ENCODE measurements at places on chromosomes 16 and 17.

GRCh38 chr16:72094266-72094610, 591 bp downstream of the DHX38 start:
- DNase-seq = peak; percentile 39

- DNase-seq = no peak
Measured at GRCh38 chr17:27477050-27477888, 21.0 kb downstream of the KSR1 start.

DNA sequence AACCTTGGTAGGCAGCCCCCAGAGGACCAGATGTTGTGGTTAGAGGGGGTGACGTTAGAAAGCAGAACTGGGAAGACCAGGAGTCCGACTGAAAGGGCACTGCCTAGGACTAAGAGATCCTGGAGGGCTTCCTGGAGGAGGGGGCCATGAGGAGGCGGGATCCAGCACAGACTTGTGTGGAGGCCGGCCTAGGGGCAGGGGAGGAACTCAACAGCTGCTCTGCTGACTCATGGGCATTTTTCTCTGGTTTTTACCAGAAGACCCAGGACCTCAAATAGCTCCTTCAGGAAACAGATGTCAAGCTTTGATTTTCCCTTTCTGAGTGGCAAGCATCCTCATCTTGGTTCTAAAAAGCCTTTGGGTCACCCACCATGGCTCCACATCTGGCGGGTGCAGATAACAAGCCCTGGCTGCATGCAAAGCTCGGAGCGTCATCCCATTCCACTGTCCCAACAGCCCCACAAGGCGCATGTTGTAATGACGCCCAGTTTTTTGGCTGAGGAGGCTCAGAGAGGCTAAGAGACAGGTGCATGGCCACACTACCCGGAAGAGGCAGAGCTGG, 29.0 kb downstream of the IL21R start:
- DNase-seq = peak; percentile 46

DNA sequence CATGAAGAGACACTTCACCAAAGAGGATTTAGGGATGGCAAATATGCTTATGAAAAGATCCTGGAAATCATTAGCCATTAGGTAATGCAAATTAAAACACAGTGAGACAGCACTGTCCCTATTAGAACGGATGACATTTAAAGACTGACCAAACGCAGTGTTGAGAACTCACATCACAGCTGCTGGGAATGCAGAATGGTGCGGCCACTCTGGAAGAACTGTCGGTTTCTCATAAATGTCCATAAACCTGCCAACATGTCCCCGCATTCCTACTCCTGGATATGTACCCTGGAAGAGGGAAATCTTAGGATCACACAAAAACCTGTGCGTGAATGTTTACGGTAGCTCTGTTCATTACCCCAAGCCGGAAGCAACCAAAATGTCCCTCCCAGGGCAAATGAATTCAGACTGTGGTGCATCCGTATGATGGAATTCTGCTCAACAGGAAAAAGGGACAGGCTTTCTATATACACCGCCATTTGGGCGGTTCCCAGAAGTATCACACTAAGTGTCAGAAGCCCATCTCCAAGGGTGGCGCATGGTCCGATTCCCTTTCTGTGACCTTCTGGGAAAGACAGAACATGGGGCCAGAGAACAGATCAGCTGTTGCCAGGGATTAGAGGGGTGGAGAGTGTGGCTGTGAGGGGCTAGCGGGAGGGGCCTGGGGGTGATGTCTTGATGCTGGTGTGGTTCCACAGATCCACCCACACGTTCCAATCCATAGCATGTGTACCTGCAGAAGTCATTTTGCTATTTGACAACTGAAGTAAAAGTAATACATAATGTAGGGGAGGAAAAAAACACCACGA, 197.2 kb upstream of the CHMP6 start:
- DNase-seq = no peak

GRCh38 chr16:19776147-19776546, 58.1 kb downstream of the IQCK start:
- no peak for DNase-seq

GRCh38 chr17:73384926-73385325, 73.1 kb upstream of the CDC42EP4 start:
- DNase-seq = no peak

DNA sequence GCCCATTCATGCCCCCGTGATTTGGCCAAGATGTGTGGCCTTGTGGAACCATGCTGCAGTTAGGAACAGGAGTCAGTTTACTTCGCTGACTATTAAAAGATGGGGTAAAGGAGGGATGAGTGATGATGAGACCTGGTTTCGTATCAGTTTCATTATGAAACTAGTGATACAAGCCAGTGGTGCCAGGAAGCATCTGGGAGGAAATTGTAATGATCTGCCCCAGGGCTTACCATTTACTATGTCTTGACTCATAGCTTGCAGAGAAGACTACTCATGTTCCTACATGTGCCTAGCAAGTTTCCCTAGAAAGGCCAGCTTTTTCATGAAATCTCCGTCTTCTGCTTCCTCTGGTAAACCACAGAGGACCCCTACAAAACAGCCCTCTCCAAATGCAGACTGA, 23.2 kb downstream of the CDH3 start:
- peak; percentile 77 for DNase-seq

DNA sequence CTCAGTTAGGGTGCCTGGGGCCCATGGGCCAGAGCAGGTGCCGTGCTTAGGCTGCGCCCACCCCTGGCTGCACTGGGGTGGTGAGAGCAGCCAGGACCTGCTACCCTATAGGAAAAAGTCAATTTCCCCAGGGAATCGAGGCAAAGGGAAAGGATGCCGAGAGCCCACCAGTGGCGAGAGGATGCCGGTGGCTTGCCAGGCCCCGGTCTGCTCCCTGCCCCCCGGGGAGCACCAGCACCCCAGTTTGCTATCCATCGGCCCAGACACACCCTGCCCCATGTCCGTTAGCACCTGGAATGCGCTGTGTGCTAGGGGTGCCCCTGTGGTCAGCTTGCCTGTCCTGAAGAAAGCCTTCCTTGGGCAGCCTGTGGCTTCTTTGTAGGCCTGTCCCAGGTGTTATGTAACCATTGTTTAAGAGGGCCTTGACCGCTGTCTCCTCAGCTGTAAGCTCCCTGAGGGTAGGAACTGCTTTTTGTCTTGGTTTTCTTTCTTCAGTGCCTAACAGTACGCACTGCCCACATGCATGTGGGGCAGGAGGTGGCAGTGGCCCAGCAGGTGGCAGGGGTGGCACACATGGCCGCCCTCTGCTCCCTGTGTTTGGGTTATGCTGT, 40.8 kb downstream of the NT5M start:
- no peak for DNase-seq

DNA sequence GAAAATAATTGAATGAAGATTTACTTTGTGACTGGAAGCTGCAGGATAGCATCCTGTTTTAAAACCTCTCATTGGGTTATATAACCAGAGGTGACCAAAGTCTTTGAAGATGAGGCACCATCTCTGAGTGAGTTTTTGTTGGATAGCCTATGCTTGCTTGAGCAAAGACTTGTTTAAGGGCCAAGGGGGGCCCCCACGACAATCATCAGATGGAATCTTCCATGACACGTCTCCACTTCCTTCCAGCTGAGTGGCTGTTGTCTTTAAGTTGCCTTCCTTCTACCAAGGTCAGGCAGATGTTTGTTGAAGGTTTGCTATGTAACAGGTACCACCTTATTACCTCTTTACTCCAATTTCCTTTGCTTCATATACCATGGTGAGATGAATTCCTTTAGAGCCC, 188.8 kb downstream of the PRKCA start:
- DNase-seq = peak; percentile 76

DNA sequence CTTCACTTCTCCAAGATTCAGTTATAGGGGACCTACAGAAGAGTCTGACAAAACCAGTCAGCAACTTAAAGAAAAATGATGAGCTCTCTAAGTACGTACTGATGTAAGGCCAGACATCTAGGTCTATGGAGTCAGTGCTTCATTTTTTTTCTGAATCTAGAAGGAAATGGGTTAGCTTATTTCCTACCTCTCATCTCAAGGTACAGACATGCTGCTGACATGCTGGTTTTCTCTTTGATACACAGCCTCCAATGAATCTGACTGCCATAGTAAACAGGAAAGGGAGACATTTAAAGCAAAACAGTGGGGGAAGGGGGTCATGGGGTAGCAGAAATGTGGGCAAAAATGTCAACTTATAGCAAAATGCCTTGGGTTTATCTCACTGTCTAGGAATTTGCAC, 16.4 kb downstream of the CDR2 start:
- DNase-seq = no peak

DNA sequence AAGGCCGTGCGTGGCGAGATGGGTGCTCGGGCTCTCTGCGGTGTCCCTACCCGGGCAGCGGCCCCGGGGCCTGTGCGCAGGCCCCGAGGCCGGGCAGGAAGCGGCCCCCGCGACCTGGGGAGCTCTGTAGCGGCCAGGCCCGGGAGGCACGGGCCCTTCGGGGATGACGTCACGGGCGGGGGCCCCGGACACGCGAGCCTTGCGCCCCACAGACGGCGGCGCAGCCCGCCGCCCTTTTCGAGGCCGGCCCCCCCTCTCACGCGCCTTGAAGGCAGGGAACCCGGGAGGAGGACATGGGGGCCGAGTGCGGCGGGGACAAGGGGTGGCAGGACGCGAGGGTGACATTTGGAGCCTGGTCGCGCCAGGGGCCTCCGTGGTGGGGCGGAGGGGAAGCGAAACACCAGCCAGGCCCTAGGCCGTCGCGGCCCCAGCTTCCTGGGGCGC, 1.1 kb downstream of the RAI1 start:
- peak; percentile 60 for DNase-seq

GRCh38 chr17:37744961-37745800, at the start of gene HNF1B:
TSS of gene HNF1B (minus strand) at chr17:37745059. CDS start at chr17:37744884, 175 bp downstream.
- DNase-seq = peak; percentile 53

GRCh38 chr17:235831-236640, 54.6 kb upstream of the DOC2B start:
- no peak for DNase-seq

DNA sequence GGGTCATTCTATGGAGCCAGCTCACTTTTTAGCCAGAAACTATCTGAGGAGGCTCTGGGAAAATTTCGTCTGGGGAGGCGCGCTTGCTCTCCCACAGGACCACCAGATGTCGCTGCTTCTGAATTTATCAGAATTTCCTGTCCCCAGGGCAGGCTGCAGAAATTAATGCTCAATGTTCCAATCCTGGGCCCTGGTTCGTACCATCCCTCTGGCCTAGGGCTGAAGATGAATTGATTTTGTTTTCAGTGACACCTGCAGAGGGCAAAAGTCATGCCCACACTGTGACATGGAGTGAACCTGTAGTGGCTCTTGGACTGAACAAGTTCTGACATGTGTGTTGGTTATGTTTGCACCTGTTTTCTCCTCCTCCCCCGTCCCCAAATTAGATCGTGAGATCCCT, 482.6 kb downstream of the NPIPA7 start:
- DNase-seq = peak; percentile 73

GRCh38 chr17:50931144-50931908, 65.2 kb upstream of the TOB1 start:
- peak; percentile 48 for DNase-seq

- DNase-seq = no peak
Measured at GRCh38 chr17:3838206-3838605, 7.8 kb downstream of the NCBP3 start.

GRCh38 chr16:55040366-55041086, 109.9 kb downstream of the IRX5 start:
- no peak for DNase-seq

DNA sequence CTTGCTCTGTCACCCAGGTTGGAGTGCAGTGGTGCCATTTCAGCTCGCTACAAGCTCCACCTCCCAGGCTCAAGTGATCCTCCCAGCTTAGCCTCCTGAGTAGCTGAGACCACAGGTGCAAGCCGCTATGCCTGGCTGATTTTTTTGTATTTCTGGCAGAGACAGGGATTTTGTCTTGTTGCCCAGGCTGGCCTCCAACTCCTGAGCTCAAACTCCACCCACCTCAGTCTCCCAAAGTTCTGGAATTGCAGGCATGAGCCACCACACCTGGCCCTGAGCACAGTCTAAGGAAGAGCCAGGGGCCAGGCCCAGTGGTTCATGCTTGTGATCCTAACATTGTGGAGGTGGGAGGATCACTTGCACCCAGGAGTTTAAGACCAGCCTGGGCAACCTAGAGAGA, 21.8 kb upstream of the BCO1 start:
- no peak for DNase-seq

DNA sequence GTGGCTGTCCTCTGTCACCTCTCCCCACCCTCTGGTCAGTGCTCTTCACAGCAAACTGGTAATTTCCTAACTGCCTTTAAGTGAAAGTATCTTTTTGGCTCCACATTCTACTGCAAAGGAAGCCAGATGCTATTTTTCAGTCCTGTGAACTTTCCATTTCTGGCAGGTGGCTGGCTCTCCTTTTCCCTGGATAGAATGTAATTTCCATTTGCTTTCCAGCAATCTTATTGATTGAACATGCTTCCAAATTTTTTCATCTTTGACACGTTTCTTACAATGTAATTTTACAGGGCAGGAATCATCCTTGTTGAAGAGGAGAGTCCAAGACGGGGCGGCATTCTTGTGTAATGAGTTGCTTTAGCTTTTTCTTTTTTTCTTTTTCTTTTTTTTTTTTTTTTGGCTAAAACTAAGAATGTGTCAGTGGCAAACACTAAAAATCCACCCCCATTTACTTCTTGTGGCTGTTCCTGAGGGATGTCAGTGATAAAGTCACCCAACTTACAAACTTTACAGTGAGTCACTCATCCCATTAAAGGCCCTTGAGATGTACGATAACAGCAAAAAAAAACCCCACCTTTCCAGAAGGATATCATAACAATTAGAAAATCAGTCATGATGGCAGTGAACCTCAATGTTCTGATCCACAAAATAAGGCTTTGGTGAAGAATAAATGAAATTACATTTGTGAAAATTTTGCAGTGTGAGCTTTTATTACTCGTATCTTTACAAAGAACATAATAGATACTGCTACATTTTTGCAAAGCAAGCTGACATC, 29.4 kb upstream of the PRKCA start:
- DNase-seq = no peak

DNA sequence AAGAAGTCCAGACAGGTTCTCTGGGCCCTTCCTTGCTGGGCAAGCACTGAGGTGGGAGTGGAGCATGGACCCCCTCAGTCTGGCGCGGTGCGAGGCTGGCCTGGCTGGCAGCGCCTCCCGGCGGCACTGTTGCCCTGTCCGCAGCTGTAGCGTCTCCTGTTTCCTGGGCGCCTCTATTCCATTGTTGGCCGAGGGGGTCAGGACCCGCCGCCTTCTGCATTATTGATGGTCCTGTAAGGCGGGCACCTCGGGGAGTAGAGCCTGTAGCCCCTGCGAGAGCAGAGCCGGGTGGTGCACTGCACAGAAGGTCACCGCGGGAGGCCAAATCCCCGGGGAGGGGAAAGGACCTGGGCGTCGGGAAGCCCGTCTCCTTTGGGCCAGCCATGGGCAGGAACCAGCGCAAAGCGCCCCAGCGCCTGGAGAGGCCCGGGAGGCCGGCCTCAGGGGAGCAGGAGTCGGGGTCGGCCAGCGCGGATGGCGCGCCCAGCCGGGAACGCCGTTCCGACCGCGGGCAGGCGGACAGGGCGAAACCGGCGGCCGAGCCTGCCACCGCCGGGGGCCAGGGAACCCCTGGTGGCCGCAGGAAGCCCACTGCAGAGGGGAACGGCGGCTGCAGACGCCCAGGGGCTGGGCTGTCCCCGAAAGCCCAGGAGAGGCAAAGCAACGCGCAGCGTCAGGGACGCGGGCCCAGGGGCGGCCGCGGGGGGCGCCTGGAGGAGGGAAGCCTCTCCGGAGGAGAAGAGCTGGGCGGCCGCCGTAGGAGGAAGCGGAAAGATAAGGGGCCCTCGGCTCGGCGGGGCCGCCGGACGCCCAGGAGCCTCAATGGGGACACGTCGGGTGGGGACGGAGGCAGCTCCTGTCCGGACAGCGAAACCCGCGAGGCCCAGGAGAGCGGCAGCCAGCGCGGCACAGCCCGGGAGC, at the start of gene MYO15B:
TSS of gene MYO15B (plus strand) at position 126 of the 921 bp plus-strand sequence. CDS start at position 384, 258 bp downstream.
- peak; percentile 68 for DNase-seq
